CD4-positive, alpha-beta T cell treated with Interleukin-6 for 4 hours (primary cell): ENCODE measurements at places on chromosomes 11 and 22.
A peak's percentile ranks its signal among the peaks of the same experiment; 100 is the strongest.

DNA sequence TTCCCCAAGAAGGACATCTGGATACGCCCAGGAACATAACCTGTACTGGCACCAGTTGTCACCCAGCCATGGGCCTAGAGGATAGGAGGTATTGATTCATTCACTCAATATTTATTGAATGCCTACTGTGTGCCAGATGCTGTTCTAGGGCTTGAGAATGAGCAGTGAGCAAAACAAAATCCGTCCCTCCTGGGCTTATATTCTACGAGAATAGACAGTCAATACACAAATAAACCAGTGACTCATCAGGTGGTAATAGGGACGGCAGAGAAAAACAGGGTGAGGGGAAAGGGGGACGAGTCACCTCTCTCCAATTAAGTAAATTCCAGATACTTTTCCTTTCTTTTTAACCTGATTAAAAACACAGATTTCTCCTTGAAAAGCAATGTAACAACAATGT is 103.5 kb downstream of the MICAL2 start:
- DNase-seq: no peak

GRCh38 chr11:22433094-22433455 is 94.9 kb downstream of the SLC17A6 start:
- no peak for DNase-seq

GRCh38 chr11:116062490-116063171 is 558.4 kb upstream of the CADM1 start:
- no peak for DNase-seq

- peak; percentile 18 for DNase-seq
Observed at GRCh38 chr22:36344106-36344827, 43.5 kb downstream of the MYH9 start.

DNA sequence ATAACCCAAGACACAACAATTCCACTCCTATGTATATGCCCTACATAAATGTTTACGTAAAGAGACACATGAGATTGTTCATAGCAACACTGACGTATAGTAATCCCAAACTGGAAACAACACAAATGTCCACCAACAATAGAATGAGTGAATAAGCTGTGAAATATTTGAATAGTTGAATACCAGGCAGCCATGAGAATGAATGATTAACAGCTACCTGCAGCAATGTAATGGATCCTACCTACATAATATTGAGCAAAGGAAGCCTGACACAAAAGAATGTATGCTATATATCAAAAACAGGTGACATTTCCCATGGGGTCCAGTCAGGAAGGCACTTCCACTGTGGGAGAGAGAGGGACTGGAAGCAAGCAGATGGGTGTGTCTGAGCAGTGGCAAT is 92.8 kb upstream of the LINC01488 start:
- no peak for DNase-seq
